Lung microvascular endothelial cell (primary cell): ENCODE measurements at places on chromosomes 12 and 14. TPM values are rescaled to one million over a fixed set of nuclear protein-coding genes. Genes with fewer than 3 reads are reported as not detected.

- no peak for DNase-seq
Measured at GRCh38 chr14:87065366-87065765, 927.6 kb downstream of the GALC start.

The CCDC88C gene
- total RNA-seq, result 12.0 and 13.7 TPM in 2 replicates

DNA sequence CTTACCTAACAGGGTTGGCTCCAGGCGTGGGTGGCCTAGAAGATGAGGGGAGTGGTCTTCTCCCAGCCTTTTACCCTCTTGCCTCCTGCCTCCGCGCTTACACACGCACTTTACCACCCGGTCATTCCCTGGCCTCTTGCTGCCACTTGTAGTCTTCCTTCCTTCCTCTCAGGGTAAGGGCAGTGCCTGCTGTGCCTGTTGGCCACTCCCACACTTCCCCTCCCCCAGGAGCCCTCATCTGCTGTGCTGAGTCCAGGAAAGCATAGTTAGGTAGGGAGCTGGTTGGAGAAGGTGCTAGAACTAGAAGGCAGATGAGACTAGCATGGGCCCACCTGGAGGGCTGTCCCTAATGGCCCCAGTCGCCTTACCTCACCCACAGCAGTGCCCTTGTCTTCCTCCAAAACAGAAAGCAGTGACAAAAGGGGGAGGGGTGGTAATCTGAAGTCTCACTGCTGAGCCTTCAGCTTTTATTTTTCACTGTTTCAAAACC, 54.3 kb upstream of the SRSF5 start:
- peak; percentile 35 for DNase-seq

The CLEC4A gene
- not detected in 2 replicates for total RNA-seq

- no peak for DNase-seq
Measured at GRCh38 chr14:94768521-94769390, 1.2 kb downstream of the GSC start.

The C2CD5 gene
- 11.1 and 12.0 TPM in 2 replicates for total RNA-seq

The CD163L1 gene
- 3.2 and 10.2 TPM in 2 replicates for total RNA-seq

The SDR9C7 gene
- total RNA-seq, result not detected in 2 replicates

The CSRP2 gene
- 8.3 and 15.1 TPM in 2 replicates for total RNA-seq

- DNase-seq, result no peak
Measured at GRCh38 chr12:12482150-12482761, 80.4 kb downstream of the DUSP16 start.

The CLEC4E gene
- not detected in 2 replicates for total RNA-seq

DNA sequence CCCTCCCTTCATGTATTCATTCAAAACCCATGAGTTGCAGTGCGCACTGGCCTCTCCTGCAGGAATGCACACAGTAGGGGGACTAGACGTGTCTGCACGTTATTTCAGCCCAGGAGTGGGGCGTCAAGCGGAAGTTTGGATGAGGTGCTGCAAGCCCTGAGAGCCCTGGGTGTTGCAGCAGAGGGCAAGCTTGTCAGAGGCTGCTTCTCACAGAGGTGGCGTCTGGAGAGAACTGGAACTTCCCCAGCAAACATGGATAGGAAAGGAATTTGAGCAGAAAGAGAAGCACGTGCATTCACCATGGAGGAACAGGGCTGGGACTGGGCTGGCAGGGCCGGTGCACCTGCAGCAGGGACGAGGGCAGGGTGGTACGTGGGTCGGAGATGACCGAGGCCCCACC, 64.9 kb downstream of the TECPR2 start:
- DNase-seq, result no peak

DNA sequence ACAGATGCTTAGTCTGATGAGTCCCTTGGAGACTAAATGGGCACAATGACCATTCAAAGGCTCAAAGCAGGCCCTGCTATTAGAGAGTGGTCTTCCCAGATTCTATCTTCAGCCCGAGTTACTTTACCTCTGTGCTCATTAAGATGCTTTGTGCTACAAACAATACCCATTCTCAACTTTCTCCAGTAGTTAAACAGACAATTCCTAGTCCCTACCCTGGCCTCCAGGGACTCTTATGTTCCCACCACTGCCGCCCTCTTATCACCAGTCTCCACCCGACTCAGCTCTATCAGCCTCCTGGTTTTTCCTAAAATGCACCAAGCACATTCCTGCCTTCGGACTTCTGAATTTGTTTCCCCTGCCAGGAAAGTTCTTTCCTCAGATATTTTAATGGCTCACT, 25.6 kb upstream of the GPHB5 start:
- no peak for DNase-seq

DNA sequence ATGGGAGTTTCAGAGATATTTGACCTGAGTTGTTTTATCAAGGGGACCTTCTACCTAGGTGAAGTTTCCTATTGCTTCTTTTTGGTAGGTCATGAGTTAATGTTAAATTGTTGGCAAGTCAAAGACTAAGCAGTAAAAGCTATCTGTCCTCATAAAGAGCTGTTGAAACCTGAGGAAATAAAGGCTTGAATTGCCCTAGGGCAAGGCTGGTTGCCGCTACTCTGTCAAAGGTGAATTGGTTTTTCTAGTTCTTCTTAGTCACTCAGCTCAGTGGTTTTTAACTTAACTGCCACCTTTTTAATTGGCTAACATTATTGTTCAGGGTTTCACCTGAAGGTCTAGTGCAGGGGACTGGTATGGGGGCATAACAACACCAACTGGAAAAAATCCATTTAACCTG, 441.6 kb upstream of the FBXO33 start:
- DNase-seq, result no peak

The OR4K5 gene
- total RNA-seq, result not detected in 2 replicates

The KRT85 gene
- not detected in 2 replicates for total RNA-seq

- no peak for DNase-seq
Measured at GRCh38 chr14:104437703-104438102, 141.9 kb upstream of the C14orf180 start.

GRCh38 chr14:66746316-66747006, 238.5 kb downstream of the GPHN start:
- peak; percentile 61 for DNase-seq

The ASCL1 gene
- total RNA-seq, result not detected in 2 replicates

The DHRS2 gene
- total RNA-seq, result 0.20 and 0.87 TPM in 2 replicates

GRCh38 chr12:88111074-88111652, 30.7 kb downstream of the CEP290 start:
- DNase-seq, result peak; percentile 69

DNA sequence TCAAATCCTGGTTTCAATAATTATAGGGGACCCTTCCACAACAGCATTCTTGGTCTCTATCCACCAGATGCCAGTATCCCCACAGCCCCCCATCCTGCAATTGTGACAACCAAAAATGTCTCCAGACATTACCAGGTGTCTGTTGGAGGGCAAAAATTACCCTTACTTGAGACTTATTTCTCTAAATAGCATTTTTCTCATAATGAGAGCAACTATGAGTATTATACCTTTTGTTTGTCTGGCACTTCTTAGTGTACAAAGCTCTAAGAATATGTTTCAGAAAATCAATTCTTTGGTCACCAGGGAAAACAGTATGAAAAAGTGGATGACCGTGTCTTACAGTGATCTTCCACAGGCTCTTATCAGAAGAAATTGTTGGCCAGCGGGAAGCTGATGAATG, 27.5 kb upstream of the RMST start:
- DNase-seq, result no peak

The GYS2 gene
- total RNA-seq, result not detected in 2 replicates

DNA sequence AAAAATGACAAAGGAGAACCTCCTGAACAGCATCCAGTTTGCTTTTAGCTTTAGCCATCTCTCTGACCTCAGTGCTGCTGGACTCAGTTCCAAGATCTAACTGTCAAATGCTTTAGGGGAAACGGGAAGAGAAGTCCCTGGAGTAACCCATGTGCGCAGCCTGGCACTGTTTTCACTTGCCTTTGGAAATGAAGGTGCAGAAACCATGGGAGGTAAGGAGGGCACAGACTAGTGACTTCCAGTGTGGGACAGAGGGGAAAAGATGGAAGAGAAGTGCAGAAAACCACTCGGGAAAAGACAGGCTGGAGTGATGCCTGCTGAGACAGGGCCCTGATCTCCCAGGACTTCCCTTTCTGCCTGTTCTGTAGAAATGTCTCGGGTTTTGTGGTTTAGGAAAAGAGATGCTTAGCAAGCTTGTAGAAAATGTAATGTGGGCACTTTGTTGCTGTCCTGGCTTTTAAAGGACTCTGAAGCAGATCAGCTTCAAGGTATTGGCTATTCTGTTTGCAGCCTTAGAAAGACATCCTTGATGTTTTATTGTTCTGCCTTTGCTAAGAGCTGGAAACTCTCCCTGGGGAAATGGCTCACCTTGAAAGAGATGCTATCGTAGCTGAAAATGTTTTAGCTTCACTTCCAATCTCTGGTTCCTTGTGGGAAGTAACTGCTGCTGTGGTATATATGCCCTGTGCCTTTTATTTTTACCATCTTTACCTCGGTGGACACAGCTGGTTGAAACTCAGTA, 124.6 kb upstream of the HIF1A start:
- DNase-seq, result no peak
